Kidney capillary endothelial cell (primary cell): ENCODE measurements at places on chromosomes 2 and 18.

- no peak for DNase-seq
Measured at GRCh38 chr18:377088-377487, 109.2 kb upstream of the THOC1 start.

- no peak for DNase-seq
Measured at GRCh38 chr18:61435064-61435652, 101.9 kb downstream of the CDH20 start.

DNA sequence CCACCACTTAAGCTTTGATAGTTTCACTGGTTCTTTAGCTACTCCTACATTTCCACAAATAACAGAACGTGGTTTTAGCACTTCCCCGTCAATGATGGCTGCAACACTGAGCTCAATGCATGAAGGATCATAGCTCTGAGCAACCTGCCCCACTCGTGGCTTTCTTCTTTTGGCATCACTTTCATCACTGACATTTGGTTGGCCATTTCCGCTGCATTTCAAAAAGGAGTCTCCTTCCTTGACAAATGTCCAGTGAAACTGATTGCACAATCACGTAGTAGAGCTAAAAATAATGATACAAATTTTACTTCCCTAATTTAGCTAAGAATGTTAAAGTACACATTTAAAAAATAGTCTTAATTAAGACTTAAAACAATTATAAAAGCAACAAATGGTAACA, 205.2 kb upstream of the HDAC4 start:
- no peak for DNase-seq

DNA sequence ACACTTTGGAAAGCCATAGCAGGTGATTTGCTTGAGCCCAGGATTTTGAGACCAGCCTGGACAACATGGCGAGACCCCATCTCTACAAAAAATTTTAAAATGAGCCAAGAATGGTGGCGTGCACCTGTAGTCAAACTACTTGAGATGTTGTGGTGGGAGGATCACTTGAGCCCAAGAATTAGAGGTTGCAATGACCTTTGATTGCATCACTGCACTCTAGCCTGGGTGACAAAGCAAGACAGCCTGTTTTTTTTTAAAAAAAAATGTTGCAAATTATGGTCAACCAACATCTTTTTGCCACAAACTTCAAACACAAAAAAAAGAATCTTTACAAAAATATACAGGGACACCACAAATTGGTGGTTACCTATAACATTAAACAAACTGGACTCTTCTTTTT, 40.3 kb downstream of the MEX3C start:
- DNase-seq = no peak

DNA sequence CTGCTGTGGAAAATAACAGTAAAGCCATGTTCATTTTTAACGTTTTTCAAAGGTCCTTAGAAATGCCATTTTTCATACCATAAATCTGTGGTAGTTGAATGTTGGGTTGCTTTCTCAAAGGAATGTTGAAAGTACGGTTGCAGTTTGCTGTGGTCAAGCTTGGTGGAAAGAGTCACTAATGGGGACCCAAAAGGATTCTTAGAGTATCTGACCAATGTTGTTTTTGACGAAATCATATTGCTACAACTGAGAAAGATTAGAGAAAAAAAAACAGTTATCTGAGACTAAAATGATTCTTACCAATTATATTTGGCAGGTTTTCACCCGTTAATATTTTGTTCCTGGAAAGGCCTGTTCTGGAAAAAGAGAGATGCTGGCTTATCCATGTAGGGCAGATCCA, 439.5 kb upstream of the ETAA1 start:
- DNase-seq = no peak

GRCh38 chr2:160967523-160967922, 192.7 kb upstream of the TANK start:
- no peak for DNase-seq

GRCh38 chr2:161170958-161171932, 11.0 kb downstream of the TANK start:
- no peak for DNase-seq

GRCh38 chr2:46132996-46133395, 164.2 kb upstream of the EPAS1 start:
- no peak for DNase-seq

DNA sequence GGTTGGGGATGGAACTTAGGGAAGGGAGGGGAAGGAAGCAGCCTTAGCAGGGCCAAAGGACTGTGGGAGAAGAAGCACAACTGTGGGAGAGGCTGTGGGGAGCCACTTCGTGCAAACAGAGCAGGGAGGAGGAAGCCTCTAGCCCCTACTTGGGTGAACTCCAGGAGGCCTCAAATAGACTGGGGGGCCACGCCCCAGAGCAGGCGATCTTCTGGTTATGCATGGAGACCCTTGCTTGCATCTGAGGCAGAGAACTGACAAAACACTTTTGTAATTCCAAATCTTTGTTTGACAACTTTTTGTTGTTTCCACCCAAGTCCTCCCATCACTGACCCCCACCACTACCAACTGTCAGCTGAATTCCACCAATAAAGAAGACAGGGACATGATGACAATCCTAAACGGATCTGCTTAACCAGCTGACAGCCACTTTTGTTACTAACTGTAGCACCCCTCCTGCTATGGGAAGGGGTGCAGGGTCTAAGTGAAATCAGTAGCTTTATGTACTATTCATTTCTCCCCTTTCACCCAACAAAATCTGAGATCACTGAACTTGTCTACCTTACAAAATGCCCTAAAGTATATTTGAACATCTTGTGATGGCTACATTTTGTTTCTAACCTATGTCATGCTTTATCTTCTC, 80.5 kb upstream of the CPO start:
- DNase-seq = no peak

GRCh38 chr18:49757513-49758262, 55.6 kb downstream of the ACAA2 start:
- no peak for DNase-seq

GRCh38 chr2:41966920-41967319, 80.9 kb upstream of the PKDCC start:
- no peak for DNase-seq

- peak; percentile 64 for DNase-seq
Measured at GRCh38 chr2:112048887-112049286, 6.2 kb upstream of the TMEM87B start.

DNA sequence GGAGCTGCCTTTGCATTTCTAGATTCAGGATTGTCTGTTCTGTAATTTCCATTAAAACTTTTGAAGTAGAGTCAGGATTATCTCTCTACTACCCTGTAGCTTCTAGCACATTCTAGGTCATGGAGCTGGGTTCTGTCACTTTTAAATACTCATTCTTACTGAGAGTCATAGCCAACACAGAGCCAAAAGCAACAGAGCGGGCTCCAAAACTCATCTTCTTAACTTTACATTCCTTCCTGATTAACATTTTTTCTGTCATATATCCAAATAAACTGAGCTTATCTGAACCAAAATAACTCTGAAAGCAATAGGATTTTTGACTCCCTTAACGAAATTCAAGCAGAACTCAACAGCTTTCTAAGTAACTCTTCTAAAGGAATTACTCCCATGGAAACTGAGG, 12.9 kb downstream of the PREPL start:
- no peak for DNase-seq

DNA sequence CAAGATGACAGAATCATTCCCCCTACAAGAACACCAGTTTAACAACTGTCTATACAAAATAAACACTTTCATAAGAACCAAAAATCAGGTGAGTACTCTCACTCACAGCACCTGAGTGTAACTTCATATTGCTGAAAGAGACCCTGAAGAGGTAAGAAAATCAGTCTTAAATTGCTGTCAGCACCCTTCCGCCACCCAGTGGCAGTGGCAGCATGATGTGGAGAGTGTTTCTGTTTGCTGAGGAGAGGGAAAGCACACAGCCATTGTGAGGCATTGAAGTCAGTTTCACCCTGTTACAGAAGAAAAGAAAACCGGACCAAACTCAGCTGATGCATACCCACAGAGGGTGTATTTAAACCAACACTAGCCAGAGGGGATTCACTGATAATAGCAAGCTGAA, 1240.8 kb upstream of the CRIM1 start:
- no peak for DNase-seq

DNA sequence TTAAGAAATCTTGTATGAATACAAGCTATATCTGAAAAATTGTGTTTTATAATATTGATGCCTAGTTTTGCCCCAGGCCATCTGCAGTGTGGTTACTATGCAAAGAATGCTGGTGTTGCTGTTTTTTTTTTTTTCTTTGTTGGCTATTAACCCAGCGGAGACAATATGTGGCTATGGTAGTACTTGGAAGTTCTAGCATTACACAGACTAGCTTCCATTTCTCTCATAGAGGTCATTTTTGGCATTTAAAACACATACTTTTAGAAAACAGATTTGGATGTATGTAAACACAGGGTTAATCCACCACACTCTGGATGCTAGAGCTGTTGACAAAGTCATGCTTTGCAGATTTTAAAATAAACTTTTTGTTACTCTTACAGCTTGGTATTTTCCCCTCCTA, 209.8 kb downstream of the NEDD4L start:
- no peak for DNase-seq

DNA sequence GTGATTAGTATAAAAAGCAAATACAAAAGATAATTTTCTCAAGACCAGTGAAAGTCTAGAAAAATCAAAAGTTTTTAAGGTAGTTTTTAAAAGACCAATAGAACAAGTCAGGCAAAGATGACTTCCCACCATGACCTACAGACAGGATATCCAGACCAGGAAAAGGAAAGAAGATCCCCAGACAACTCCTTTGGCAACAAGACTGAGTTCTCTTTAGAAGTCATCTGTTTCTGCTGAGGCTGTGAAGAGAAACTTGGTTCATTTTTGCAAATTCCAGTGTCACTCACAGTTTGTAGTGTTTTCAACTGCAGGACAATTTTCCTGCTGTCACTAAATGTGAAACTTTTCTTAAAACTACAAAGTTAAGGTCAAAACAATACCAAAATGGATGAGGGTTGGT, 240.9 kb upstream of the SIX2 start:
- DNase-seq = no peak

DNA sequence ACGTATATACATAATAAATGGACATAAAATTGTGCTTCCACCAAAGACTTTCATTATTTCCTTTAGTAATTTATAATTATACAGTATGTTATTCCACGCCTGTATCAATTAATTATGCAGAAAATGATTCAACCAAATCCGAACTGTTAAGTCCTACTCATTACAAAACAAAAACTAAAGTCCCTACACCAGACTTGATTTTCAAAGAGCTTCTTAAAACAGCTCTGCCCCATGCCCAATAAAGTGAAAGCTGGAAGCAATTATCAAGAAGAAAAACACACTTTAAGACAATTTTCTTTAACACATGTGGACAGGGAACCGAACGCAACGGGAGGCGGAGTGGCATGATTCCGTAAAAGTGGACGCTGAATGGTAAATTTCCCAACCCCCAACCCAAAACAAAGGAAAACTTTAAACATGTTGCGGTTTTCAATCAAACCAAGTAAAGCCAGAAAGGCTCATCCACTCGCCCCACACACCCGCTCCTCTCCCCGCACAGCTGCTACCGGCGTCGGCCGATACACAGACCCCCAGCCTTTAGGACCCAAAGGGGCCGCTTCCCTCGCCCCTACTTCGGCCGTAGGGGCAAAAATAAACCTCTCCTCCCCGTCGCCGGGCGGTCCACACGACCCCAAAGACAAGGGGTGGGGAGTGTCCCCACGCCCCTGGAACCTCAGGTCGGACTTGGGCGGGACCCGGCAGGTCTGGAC, 705 bp downstream of the YES1 start:
- no peak for DNase-seq

DNA sequence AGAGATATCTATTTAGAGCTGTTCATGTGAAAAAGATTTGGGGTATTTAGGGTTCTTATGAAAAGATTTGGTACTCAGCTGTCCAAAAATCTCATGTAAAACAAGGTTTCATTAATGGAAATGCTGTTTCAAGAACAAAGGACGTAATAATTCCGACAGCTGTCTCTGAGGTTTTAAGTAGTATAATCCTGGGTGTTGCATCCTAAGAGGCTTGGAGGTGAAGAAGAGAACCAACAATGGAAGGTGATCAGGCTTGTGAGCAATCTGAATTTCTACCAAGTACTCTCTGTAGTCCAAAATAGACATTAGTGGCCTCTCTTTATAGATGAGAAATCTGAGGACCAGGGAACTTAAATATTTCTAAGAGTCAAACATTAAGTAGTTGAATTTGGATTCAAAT, 205.1 kb downstream of the BABAM2 start:
- DNase-seq = no peak

DNA sequence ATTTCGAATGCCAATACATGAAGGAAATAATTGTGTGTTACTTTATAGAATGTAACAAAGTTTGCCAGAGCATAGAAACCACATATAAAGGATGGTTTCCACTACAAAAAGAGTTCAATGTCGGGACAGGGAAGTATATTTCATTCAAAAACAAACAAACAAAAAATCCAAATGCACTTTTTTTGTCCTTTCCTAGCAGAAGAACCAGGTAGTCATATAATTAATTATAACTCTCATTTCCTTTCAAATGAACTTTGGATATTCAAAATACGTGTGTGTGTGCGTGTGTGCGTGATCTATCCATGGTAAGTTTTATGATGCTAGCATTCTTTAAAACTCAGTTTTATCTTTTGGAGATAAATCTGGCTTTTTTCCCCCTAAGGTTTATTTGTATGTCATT, 8.3 kb downstream of the FN1 start:
- no peak for DNase-seq

- no peak for DNase-seq
Measured at GRCh38 chr2:33000986-33001385, 54.2 kb downstream of the LTBP1 start.

DNA sequence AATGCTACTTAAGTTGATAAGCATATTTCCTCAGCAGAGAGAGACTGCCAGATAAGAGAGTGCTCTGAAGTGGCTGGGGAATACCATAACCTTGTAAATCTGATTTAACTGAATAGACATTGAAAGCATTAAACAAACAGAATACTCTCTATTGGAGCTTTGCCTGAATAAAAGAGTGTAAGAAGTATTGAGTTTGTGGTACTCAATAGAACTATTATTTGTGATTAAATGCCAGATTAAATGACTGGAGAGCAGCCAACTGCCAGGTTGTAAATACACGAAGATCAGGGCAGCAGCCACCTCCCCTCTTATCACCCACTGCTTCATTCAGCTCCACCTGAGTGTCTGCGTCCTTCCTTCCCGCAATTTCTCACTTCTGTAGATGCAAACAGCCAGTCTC, 373.6 kb downstream of the DCDC2C start:
- DNase-seq = no peak
